ENCODE measurements at places on chromosomes 3 and 15.

DNA sequence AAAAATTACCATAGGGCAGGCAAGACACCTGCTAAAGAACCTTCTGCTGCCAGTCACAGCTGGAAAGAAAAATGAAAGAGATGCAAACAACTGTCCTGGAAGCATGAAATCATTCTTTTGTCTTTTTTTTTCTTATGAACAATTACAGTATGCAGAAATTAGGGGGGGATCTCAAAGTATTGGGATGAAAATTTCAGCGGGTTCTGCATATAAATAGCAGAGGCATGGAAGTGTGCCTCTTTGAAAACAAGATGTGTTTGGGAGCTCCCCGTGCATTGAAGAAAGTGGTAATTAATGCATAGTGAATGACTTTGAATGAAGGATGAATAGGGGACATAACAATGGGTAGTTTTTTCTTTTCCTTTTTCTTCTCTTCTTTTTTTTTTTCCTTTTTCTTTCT is 431.2 kb downstream of the SOX2 start:
- DNase-seq: no peak

DNA sequence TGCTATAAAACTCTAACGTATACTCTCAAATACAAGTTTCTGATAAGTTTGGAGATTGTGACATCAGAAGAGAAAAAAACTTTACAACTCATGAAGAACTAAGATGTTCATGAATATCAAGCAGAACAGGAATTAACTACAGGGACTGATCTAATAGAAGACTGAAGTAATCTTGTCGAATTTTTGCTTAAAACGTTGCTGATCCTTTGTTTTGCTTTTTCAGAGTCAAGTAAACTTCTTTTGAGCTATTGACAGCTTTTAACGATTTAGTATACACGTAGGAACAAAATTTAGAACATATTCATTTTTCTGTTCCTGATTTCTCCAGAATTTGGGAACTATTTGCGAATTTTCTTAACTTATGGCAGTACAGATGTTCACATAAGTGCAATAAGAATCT is 610.2 kb downstream of the SI start:
- no peak for DNase-seq

- no peak for DNase-seq
Measured at GRCh38 chr3:41338276-41338675, 139.0 kb downstream of the CTNNB1 start.

- peak; percentile 36 for DNase-seq
Measured at GRCh38 chr3:29324180-29324651, 43.3 kb downstream of the RBMS3 start.

- DNase-seq: peak; percentile 25
Measured at GRCh38 chr3:67389176-67389575, 265.2 kb downstream of the SUCLG2 start.

DNA sequence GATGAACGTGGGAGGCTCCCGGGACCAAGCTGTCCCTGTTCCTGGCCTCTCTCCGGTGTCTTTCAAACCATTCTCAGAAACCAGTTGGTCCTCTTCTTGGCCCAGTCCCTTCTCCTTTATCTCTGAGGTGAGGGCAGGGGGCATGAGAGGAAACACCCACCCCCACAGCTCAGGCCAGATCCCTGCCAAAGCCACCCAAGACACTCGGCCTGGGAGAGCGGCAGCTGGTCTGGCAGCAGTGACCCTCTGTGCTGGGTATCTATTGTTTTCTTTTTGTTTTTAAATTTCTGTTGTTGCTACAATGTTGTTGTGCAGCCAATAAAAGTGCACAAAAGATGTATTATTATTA is 27.3 kb downstream of the ACSBG1 start:
- DNase-seq: no peak

- no peak for DNase-seq
Measured at GRCh38 chr3:50278880-50279224, at the start of gene LSMEM2. TSS of gene LSMEM2 (plus strand) at chr3:50279087. CDS start at chr3:50279114, 27 bp downstream.

GRCh38 chr3:198096015-198096414 is 136.0 kb downstream of the LMLN start:
- DNase-seq: no peak

DNA sequence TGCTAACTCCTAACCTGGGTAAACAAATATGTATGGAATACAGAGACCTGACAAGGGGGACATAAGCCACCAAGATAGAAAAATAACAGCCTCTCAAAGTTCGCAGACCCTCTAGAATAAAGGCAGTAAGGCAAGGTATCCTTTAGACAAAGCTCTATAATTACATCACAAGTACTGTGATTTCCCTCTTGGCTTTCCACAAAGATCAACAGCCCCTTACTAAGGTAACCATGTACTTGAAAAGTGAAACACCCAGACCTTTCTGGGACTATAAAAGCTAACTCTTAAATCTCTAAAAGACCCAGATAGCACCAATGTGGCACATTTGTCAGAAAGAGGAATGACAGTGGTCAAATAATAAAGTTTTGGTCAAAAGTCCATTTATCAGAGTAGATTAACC is 51.9 kb downstream of the TBL1XR1 start:
- no peak for DNase-seq

GRCh38 chr3:177589911-177590381 is 392.7 kb upstream of the TBL1XR1 start:
- DNase-seq: peak; percentile 14

DNA sequence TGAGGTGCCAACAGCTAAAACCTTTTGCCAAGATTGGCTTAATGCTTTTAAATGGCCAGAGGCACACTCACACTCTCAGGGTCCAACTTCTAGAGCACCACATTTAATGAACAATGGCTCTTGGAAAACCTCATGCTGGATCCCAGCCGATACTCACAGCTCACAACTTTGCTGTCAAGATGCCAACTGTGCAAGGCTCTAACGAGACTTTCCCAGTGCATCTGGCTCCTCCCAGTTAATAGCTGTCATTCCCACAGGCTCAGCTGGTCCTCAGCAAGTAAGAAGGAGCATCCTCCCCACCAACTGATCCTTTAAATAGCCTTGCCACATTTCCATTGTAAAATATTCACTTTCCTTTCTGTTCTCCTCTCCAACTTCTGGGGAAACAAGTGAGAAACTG is 20.3 kb upstream of the FRMD4B start:
- no peak for DNase-seq

GRCh38 chr3:144511346-144511745 is 539.7 kb downstream of the DIPK2A start:
- DNase-seq: no peak

GRCh38 chr15:30008156-30008555 is 74.6 kb upstream of the GOLGA8J start:
- no peak for DNase-seq

GRCh38 chr15:101411085-101411484 is 78.4 kb downstream of the PCSK6 start:
- no peak for DNase-seq

DNA sequence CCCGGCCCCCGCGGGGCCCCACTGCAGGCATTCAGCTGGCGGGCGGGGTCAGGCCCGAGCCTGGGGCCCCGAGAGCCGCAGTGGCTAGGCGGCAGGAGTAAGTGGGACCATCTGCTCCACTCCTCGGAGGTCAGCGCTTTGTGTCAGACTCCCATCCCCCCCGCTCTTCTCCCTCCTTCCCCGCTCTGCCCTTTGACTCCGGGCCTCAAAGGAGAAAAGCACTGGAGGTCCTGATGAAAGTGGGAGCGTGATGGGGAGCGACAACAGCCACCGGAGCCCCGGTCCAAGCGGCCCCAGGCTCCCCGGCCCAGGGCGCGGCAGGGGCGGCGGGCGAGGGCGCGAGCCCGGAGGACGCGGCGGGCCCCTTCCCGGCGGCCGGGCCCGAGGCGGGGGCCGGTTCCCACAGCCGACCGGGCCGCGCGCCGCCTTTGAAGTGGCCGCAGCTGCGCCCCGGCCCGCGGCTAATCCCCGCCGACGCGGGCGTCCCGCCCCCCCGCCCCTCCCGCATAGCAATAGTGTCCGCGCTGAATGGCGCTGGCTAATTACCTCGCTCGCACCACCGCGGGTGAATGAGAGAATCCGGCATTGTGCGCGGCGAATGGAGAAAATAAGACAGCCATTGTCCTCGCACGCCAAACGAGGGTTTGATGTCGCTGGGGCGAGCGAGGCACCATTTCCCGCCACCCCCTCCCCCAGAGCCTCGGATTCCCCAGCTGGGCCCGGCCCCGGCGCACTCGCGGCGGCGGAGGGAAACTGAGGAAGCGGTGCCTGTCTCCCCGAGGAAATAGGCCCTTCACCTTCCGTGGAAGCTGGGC is 22.4 kb downstream of the IGDCC3 start:
- DNase-seq: no peak

GRCh38 chr3:187051724-187052366 is 87.5 kb downstream of the RPL39L start:
- peak; percentile 49 for DNase-seq

DNA sequence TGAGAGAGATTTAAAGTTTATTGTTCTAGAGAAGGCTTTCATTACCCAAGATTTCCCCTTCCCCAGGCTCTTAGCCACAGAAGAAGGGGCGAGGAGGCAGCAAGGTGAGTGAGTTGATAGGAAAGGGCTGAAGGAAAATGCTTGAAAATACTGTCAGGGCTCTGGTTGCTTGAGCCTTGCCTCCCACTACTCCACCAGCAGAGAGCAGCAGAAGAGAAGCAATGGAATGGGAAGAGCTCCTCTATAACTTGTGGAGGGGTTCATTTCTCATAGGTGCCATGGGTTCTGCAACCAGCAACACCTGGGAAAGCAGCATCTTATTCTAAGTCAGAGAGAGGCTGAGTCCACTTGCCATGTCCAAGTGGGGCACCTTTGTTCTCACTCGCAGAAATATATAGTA is 184.0 kb upstream of the CNTN6 start:
- DNase-seq: peak; percentile 8

- DNase-seq: no peak
Measured at GRCh38 chr3:16382845-16383244, 117.8 kb downstream of the OXNAD1 start.

DNA sequence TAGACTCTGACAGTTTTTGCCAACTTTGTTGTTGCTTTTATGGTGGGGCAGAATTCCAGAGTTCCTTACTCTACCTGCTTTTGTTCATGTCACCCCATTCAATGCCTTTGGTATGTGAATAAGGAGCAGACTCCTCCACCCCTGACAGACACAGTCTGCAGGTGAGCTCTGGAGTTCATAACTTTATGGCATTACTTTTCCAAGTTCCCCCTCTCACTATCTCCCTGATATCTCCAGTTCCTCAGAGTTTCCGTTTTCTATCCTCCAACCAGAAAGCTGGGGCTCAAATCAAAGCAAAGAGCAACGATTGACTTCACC is 23.1 kb upstream of the MTMR10 start:
- DNase-seq: no peak

DNA sequence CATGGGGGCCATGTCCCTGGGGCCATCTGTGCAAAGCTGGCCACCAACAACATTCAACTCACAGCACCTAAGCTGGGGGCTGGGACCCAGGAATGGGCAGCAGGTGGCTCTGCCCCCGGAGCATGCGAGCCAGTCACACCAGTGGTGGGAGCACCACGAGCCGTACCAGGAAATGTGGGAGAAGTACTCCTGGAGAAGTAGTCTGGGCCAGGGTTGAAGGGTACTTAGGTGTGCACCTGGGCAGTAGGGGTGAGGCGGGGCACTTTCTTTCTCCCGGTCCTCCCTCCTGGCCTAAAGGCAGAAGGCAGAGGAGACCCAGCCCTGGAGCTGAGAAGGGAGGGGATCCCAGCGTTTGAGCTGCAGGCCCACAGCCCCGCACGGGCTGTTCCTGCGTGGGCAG is 94.2 kb downstream of the PLXNA1 start:
- DNase-seq: no peak

DNA sequence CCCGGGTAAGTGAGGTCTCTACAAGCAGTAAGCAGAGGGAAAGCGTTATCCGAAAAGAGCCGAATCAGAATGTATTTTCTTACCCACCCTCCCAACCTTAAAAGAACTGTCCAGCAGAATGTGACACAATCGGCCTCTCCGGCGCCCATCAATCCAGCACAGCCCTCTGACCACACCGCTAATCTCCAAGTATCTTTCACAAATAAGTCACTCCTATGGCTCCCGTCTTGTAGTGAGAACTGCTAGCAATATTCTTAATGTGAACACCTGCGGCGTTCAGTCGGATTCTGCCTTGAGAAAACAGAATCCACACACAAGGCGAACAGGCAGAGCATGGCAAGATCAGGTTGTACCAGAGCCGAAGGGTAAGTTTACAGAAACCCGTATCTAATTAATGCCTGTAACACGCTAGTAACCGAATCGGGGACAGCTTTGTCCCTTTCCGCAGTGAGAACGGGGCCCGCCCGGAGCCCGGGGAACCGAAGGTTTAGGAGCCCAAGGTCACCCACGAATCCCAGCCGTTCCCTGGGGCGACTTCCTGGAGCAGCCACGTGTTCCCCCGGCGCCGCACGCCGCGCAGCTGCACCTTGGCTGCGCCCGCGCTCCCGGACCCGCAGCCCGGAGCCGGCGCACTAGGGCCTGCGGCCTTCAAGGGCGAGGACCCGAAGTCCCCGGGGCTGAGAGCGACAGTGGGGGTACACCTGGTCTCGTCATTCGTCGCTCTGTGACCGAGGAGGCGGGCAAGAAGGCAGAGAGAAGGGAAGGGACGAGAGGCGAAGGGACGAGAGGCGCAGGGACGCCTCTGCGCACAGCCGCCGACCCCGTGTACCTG is 672 bp downstream of the TFRC start:
- peak; percentile 38 for DNase-seq

DNA sequence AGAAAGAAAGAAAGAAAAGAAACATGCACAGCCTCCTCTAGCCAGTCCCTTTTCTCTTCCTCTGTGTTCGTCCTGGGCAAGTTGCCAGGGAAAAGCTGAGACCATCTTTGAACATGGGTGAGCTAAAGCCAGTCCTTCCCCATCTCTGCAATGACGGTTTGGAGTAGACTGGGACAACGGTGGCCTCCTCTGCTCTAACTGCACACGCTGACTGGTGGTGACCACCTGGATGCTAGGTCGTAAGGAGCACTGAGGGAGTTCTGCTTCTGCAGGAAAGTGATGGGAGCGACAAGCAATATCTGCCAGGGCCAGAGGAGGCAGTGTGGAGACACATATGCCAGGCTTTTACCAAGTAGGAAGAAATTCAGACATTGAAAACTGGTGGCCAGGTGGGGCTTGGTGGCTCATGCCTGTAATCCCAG is 111.7 kb downstream of the NUP210 start:
- peak; percentile 82 for DNase-seq

DNA sequence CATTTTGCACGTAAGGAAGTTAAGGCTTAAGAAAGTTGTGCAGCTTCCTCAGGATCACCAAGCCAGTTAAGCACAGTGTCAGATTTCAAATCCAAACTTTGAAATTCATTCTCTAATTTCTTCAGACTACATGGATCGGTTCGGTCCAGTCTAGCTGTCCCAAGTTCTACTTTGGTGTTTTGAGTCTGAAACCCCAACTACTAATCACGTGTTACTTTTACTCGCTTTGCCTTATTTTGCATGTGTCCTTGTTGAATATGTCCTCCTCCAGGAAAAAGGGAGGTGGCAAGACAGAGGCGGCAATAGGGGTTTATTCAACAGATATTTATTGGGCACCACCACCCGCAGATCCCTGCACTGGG is 522 bp upstream of the GXYLT2 start:
- DNase-seq: no peak

All from Kasumi-1 (cell line).